T-cell (primary cell): ENCODE measurements at places on chromosomes 3 and 15. TPM values are rescaled to one million over a fixed set of nuclear protein-coding genes. Genes with fewer than 3 reads are reported as not detected.

The ZCWPW2 gene
- total RNA-seq, result 0.35 TPM

The ADAMTSL3 gene
- total RNA-seq, result 0.15 TPM

The TMEM266 gene
- total RNA-seq, result not detected

The AKAP13 gene
- 281 TPM for total RNA-seq

The SLC9A9 gene
- 24.4 TPM for total RNA-seq

The GCNT3 gene
- total RNA-seq, result not detected

The SPINK8 gene
- not detected for total RNA-seq

The RHCG gene
- not detected for total RNA-seq

The OSTN gene
- not detected for total RNA-seq

The CHST2 gene
- 5.6 TPM for total RNA-seq

The WDR93 gene
- total RNA-seq, result not detected

The DZIP1L gene
- total RNA-seq, result not detected

The MORC1 gene
- not detected for total RNA-seq
